Kidney tubule cell (primary cell): ENCODE measurements at places on chromosomes 16 and 17.
A peak's percentile ranks its signal among the peaks of the same experiment; 100 is the strongest.

GRCh38 chr16:20803561-20804214 is 2.6 kb downstream of the ERI2 start:
- peak; percentile 30 for DNase-seq

GRCh38 chr17:41773731-41774193 is 12.7 kb downstream of the JUP start:
- peak; percentile 41 for DNase-seq

DNA sequence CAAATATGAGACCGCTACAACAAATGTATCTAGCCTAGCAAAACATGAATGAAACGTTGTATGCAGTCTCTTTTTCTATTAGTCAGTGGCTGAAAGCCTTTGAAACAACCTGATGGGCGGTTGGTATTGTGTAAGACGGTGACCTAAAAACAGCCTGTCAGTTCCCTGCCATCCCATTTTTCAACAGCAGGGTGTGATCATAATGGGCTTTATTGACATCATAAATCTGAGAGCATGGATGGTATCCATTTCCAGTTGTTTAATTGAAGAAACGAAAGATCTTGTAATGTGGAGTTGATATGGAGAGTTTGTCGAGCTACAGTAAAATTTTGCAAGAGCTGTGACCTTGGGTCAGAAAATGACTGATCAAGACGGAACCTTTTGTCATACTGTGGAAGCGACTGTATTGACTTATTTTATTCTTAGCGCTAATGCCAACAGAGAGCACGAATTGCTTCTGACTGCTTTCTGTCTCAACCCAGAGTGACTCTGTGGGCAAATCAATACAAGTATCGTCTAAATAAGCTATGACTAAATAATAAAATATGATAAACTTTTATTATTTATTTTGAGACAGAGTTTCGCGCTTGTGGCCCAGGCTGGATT is 12.3 kb upstream of the MEIOB start:
- DNase-seq, result no peak

GRCh38 chr17:343211-343610 is 9.4 kb downstream of the RPH3AL start:
- no peak for DNase-seq

GRCh38 chr16:81758376-81758775 is 20.7 kb upstream of the PLCG2 start:
- peak; percentile 47 for DNase-seq

- DNase-seq, result no peak
Observed at GRCh38 chr17:70096861-70097260, 21.8 kb downstream of the KCNJ16 start.

GRCh38 chr16:9311303-9311954 is 220.0 kb downstream of the HAPSTR1 start:
- DNase-seq, result peak; percentile 78

- peak; percentile 60 for DNase-seq
Observed at GRCh38 chr16:10001258-10001775, 180.9 kb downstream of the GRIN2A start.

DNA sequence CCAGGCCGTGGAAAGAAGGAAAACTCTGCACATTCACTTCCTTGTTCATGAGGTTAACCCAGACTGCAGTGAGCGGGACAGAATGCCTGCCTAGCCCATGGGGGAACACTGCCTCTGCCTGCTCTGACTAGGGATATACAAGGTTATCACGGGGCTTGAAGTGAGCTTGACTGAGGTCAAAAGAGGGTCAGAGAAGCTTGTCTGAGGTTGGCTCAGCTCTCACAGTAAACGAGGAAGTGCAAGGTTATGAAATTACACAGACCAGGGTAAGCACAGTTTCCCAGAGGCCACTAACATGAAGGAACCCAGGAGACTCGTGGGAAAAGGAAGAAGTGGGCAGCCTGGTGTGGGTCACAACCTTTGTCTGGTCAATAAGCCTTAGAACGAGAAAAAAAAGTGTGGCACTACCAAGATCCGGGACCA is 28.7 kb downstream of the HIC1 start:
- DNase-seq, result peak; percentile 29

DNA sequence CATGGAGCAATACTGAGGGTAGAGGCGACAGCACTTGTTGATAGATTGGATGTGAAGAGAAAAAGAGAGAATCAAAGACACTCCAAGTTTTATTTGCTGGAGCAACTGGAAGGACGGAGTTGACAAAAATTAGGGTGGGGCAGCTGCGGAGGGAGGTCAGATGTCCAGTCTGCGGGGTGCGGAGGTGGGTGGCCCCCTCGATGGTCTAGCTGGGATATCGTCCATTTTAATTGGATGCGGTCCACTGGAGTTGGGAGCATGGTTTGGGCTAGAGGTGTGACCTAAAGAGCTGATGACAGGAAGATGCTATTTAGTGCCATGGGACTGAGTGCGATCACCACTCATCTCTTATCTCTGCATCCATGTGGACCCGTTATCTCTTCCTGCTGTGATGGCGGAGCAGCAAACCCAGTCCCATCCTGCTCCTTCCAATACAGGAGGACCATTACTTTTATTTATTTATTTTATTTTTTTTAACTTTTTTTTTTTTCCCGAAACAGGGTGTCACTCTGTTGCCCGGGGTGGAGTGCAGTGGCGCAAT is 48.3 kb upstream of the CBX4 start:
- no peak for DNase-seq

DNA sequence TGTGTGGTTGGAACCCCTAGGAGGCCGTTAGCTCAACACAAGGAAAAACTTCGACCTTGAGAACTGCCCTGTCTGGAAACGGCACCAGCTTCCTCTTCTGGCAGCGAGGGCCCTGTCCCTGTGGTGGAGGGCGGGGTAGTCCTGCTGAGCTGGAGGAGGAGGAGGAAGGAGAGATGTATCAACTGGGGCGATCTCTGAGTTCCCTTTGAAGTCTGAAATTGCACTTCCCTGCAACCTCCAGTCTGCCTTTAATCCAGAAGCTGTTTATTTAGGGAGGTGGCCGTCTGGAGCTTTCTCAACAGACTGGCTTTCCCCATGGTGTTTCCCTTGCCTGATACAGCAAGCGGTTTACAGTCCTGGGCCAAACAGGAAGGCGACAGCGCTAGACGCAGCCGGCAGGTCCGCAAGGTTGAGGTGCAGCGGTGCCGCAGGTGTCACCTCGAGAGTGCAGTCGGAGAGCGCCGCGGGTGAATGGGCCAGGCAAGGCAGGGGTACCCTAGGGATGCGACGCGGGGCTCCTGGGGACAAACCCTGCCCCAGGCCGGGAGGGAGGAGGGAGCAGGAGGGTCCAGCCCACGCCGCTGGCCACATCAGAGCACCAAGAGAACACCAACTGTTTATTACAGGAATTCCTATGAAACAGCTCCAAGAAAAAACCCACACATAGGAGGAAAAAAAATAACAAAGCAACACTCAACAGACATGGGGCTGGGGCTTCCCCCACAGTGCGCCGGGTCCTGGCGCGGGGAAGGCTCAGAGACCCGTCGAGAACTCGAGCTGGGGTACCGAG is 11.4 kb upstream of the MRPS23 start:
- peak; percentile 77 for DNase-seq

GRCh38 chr17:74203439-74204240 is at the start of gene RPL38:
Gene RPL38, plus strand, starts transcription at chr17:74203678. Its CDS starts 278 bp downstream, at chr17:74203956.
- peak; percentile 96 for DNase-seq

DNA sequence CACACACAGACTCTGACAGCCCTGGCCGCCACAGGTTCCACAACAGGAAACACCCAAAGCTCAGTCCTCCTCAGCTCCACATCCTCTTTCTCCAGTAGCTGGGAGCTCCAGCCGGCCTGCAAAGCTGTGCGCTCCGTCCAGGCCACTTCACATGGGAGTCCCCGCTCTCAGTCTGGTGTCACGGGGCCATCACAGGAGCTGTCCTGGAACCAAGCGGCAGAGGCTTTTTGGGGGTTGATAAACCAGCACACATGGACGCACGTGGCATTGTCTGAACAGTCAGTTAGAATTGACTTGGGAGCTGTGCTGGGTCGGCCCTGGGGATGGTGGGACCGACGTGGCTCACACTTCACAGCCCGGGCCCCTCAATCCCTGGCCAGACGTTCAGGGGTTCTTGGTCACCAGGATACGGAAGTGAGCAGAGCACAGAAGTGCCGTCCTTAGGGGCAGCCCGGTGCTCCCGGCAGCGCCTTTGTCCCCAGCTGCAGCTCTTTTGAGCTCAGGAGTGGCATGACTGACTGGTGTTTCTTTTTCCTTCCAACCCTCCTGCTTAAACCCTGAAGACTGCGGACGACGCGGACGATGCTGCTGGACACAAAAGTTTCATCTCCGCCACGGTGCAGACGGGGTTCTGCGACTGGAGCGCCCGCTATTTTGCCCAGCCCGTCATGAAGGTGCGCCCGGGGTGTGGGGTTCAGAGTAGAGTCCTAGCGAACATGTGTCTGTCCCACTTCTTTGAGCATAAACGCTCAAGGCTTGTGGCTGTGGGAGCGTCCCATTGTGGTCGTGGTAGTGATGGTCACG is 66.6 kb upstream of the CHMP6 start:
- no peak for DNase-seq

- no peak for DNase-seq
Observed at GRCh38 chr16:876523-877241, 76.1 kb upstream of the GNG13 start.

DNA sequence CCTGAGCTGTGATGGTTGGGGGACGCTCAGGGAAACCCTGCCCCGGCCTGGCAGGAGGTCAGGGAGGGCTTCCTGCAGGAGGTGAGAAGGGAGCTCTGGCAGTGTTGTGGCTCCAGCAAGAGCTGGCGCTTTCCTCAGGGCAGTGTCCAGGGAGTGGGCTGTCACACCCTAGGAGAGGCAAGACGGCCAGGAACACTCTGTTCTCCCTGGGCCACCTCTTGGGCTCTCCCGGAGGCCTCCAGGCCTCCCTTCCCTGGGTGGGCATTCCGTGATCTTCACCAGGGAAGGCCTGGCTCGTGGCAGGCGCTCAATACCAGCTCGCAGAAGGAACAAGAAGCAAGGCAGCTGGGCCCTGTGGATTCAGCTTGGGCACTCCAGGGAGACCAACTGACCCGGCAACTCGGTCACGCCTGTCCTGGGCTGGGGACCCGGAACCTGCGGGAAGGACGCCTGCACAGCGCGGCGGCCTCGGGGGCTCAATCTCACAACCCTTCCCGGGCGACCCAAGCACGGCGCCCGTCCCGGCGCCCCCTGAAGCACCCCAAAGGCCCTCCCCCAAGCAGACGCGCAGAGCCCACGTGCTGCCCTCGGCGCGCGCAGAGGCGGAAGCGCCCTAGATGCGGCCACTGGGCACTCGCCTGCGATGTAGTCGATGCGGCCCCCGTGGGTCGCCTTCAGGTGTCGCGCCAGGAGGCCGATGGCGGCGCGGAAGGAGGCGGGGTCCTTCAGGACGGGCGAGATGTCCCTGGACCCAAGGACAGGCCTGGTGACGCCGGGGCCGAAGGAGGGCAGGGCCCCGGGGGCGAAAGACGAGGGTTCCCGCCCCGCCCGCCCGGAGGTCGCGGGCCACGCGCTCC is 588 bp downstream of the APRT start:
- peak; percentile 82 for DNase-seq

DNA sequence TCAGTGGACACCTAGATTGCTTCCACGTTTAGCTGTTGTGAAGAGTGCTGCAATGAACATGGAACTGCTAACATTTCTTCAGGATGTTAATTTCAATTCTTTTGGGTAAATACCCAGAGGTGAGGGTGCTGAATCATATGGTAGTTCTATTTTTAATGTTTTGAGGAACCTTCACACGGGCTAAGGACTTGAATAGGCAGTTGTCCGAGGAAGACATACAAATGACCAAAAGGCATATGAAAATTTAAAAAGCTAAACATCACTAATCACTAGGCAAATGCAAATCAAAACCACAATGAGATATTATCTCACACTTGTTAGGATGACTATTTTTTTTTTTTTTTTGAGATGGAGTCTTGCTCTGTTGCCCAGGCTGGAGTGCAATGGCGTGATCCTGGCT is 173.3 kb downstream of the PRKCB start:
- no peak for DNase-seq

GRCh38 chr17:28327709-28328108 is 7.6 kb downstream of the IFT20 start:
- DNase-seq, result no peak

- DNase-seq, result no peak
Observed at GRCh38 chr16:87919681-87919994, 16.7 kb downstream of the CA5A start.

GRCh38 chr17:3921502-3922319 is 5.4 kb upstream of the P2RX1 start:
- no peak for DNase-seq

DNA sequence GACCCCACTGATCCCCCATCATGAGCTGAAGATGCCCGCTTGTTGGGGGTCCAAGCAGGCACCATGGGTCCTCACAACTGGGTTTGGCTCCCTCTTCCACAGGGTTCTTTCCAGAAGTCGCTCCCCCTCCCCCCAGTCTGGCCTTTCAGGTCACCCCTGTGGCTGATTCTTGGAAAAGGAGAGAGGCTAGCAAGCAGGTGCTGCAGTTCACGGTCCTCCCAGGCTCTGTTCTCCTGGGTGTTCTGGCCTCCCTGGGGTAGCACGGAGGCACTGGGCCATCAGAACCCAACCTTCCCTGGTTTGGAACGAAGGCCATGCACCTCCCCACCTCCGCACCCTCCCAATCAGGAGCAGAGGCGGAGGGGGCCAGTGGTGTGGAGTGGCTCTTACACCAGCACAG is 18.9 kb downstream of the CACNA1G start:
- DNase-seq, result no peak

- DNase-seq, result peak; percentile 61
Observed at GRCh38 chr17:7922845-7923628, 6.6 kb downstream of the KCNAB3 start.
